Left colon (tissue), 2 donors: ENCODE measurements at places on chromosomes 7 and 10.

DNA sequence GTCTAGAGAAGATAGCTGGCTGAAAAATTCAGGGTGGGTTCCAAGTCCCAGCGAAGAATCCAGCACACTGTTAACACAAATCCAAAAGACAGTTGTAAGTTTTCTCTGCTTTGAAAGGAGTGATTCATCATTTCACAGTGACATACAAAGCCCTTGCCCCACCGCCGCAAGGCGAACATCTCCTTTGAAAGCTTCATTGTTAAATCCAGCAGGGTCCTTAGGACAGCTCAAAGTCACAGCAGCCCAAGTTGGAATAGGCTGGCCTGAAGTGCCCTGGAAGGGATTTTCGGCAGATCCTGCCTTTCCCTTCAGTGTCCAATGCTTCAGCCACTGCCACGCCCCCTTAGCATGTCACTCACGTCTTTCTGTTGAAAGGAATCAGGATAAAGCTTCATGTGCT, 526.1 kb downstream of the CALN1 start:
- no peak for DNase-seq

GRCh38 chr10:124221356-124222317, 128.2 kb upstream of the CHST15 start:
- DNase-seq = no peak

DNA sequence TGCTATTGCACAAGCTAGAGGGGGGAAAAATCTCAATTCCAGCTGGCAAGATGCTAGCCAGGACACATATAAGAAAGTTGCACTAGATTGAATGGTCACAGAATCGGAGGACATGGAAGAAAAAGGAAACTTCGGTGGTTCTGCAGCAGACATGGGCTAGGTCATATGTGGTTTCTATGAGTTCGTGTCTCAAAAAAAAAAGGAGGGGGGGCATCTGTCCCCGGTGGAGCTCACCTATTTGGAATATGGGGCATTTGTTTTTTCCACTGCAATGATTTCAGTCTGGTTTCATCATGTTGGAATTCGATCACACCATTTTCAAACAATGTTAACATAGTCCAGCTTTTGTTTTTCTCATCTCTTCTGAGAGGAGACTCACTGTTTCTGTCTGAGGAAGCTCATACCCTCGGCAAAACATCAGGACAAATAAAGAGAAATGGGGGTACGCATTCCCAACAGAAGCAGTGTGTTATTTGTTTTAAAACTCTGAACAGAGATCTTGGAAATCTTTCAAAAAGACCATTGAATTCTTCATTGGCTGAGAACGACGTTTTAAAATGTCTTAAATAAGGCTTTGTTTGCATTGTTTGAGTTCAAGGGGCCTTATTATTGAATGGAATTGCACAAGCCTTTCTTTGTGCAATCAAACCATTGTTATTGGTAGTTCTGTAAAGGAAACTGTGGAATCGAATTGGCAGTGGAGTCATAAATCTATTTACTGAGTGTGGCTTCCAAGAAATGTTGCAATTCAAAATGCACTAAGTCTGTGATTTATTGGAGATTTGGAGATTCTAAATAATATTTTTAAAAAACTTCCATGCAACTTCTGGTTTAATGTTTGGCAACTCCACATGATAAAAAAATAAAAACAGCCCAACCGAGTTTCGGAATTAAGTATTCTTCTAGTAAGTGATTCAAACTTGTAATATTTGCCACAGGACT, 173.2 kb downstream of the RTKN2 start:
- no peak for DNase-seq

DNA sequence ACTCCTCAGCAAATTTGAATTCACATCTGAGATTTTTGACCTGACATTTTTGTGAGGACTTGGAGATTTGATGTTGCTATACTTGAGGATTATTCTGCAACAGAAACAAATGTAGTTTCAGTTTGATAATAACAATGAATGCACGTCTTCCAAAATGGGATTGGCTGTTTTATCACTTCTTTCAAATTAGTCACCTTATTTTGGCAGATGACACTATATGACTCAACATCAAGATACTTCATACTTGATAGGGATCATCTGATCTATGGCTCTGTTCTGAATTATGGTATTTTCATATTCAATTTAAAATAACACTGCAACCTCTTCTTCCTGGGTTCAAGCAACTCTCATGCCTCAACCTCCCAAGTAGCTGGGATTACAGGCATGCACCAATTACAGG, 24.2 kb downstream of the ARL5B start:
- no peak for DNase-seq
